Renal cortex interstitium (tissue), 15 donors: ENCODE measurements at places on chromosomes 5 and 9. TPM values are rescaled to one million over a fixed set of nuclear protein-coding genes. Genes with fewer than 3 reads are reported as not detected.

DNA sequence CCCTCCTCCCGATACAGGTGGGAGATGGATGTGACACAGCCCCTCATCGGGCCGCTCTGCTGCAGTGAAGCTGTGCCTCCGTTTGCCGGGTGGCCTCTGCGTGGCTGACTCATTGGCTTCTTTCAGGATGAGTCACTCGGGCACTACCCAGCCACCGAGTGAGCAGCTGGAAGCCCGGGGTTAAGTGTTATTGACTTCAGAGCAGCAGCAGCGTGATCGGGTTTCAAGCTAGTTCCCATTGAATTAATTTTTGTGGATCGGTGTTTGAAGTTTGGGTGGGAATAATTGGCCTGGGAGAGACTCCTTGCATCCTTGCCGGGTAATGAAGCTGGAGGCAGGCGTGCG, 266.4 kb upstream of the IRX4 start:
- DNase-seq = no peak

GRCh38 chr9:108963459-108964143, 29.4 kb downstream of the ABITRAM start:
- no peak for DNase-seq

Gene TRIM7
- 0.29 TPM for polyA plus RNA-seq

DNA sequence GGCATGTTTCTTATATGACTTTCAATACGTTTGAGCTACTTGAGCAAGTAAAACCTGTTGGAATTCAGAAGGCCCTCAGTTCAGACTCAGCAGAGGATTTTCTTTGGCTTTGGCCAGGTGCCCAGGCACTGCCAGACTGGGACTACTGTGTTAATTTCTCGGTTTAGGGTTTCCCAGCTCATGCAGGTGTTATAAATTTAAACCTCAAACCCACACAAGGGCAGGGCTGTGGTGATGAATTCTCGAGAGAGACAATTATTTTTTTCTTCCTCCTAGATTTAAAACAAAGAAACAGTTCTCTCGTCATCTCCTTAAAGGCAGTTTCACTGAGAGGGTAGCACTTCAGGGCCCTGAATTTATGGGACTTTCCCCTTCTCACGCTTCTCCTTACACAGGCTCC, 406.0 kb upstream of the PIK3R1 start:
- peak; percentile 4 for DNase-seq

- no peak for DNase-seq
Measured at GRCh38 chr9:126915281-126915816, 767 bp downstream of the RALGPS1 start.

GRCh38 chr9:20030671-20031070, 241.8 kb upstream of the SLC24A2 start:
- no peak for DNase-seq

Gene NIPBL
- polyA plus RNA-seq = 83.9 TPM

Gene IL33
- polyA plus RNA-seq = 10.4 TPM

Gene DUSP1
- polyA plus RNA-seq = 86.6 TPM

DNA sequence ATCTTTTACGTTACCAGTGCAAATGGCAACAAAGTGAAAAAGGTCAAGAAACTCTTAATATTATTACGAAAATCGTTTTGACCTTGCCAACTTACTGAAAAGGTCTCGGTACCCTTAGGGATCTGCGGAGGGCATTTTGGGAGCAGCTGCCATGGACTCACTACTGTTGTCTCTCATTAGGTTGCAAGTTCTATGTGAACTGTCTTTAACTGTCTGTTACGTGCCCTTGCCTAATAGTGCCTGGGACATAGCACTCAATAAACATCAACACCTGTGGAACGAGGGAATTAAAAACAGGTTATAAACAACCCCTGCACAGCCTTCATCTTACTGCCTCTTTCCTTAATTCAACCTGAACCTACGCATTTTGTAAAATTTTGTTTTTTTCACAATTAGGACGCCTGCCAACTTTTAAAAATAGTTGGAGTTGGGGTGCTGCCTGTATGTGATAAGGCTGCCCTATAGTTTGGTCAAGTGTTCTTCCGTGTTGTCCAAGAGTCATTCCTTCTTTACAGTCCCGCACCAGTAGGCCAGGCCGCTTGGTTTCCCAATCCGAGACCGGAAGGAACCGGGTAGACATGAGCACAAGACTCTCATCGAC, 527 bp upstream of the SREK1 start:
- DNase-seq = no peak

Gene TRAF1
- polyA plus RNA-seq = 5.6 TPM

Gene ICE1
- polyA plus RNA-seq = 42.6 TPM

DNA sequence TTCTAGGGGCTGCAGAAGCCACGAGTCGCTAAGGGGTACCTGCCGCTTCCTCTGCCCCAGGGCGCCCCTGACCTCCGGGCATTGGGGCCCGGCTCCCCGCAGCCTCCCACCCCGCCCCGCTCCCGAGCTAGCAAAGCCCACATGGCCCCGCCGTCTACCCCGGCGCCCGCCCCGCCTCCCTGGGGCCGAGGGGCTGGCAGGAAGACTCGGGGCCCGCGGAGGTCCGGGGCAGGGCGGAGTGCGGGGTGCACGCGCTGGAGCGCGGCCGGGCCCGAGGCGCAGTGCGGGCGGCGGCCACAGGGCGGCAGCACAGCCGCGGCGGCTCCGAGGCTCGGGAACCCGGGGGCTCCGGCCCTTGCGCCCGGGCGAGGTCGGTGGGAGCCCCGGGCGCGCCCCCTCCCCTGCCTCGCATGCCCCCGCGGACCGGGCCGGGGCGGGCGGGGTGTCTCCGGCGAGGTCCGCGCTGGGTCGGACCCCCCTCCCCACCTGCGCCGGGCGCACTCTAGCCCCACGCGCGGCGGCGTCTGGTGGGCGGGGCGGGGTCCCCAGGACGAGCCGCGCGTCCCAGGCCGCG, 6.7 kb downstream of the NRARP start:
- no peak for DNase-seq

Gene FAM170A
- not detected for polyA plus RNA-seq

GRCh38 chr9:132193227-132194124, 31.6 kb downstream of the NTNG2 start:
- no peak for DNase-seq

Gene MAMDC2
- polyA plus RNA-seq = 5.7 TPM

DNA sequence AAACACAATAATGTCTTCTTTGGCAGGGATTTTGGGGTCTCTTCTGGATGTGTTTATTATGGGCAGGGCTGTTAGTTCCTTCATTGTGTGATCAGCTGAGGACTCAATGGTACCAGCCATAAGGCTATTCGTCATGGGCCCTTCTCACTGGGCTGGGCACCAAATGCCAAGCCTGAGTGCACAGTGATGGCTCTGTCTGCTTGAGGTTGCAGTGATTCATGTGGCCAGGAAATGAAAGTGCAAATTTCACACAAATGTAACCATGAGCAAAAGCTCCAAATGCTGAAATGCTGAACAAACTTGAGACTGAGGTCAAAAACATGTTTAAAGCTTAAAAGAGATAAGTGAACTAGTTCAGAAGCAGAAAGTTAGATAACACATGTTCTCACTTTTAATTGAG, 191.0 kb downstream of the TARS1 start:
- DNase-seq = no peak
